ENCODE measurements at places on chromosomes 7 and 10.

DNA sequence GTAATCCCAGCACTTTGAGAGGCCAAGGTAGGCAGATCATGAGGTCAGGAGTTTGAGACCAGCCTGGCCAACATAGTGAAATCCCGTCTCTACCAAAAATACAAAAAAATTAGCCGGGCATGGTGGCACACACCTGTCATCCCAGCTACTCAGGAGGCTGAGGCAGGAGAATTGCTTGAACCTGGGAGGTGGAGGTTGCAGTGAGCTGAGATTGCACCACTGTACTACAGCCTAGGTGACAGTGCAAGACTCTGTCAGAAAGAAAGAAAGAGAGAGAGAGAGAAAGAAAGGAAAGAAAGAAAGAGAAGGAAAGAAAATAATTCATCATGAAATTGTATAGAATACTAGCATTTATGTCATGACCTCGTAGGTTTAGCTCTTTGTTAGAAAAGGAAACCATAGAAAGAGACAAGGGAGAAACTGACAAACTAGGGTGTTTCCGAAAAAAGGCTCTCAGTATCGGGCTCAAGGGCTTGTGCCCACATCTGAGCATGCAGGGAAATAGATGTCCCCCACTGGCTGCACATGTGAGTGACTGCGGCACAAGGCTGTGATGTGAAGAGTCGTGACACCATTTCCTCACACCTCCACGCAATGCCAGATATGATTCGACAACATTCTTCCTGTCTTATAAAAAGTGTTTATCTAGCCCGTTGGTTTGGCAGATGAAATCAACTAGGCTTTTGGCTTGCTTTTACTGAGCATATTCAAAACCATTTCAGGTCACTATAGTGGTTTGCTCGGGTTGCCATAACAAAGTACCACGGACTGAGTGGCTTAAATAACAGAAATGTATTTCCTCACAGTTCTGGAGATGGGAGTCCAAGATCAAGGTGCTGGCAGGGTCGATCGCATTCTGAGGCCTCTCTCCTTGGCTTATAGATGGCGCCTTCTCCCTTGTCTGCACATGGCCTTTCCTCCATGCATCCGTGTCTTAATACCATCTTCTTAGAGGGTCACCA lies 2.0 kb downstream of the SRGN start:
- DNase-seq = peak; percentile 39

DNA sequence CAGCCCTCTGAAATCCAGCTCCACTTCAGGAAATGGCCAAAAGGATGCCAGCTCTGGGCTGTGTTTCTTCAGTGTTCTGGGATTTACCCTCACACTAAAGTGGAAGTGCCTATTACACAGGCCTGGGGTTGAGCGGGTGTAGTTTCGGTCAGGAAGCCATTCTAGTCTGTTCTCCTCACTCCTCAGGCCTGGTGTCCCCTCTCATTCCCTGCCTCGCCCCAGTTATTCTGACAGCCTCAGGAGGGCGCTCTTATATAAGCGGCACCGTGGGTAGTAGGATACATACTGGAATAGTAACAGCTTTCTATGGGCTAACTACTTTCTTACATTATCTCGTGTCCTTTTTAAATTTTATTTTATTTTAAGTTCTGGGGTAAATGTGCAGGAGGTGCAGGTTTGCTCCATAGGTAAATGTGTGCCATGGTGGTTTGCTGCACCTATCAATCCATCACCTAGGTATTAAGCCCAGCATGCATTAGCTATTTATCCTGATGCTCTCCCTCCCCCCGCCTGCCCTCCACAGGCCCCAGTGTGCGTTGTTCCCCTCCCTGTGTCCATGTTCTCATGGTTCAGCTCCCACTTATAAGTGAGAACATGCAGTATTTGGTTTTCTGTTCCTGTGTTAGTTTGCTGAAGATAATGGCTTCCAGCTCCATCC lies 12.2 kb upstream of the LGI1 start:
- DNase-seq = no peak

DNA sequence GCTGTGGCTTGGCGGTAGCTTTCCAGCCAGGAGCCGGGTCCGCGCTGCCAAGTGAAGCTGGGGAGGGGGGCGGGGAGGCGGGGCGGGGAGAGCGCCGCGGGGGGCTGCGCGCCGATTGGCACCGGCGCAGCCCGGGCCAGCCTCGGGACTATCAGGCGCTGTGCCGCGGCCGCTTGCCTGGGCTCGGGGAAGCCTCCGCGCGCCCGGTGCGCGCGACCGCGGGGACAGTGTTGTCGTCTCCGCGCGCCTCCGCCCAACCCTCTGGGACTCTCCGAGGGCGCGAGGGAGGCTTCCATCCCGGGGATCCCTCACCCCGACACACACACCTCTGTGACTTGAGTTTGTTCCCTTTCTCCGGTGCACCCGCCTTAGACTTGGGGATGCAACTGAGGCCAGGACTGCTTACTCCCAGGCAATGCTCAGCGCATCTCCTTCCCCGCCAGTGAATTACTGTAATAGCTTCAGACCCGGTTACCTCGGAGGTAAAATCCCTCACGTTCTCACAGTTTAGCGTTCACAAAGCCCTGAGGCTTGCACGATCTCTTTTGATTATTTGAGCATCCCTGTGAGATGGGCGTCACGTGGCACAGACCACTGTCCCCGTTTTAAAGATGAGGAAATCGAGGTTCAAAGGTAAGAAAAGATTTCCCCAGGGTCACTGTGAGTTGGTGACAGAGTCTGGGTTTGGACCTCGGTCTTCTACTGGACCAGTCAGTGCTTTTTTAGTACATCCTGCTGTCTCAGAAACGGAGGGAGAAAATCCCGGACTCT lies at the start of gene NKX1-2:
Gene NKX1-2 (minus strand): TSS at position 24 of the 771 bp plus-strand sequence. CDS start 92 bp downstream, outside the sequence.
- no peak for DNase-seq

- no peak for DNase-seq
Measured at GRCh38 chr10:70807556-70807955, 8.2 kb upstream of the SGPL1 start.

DNA sequence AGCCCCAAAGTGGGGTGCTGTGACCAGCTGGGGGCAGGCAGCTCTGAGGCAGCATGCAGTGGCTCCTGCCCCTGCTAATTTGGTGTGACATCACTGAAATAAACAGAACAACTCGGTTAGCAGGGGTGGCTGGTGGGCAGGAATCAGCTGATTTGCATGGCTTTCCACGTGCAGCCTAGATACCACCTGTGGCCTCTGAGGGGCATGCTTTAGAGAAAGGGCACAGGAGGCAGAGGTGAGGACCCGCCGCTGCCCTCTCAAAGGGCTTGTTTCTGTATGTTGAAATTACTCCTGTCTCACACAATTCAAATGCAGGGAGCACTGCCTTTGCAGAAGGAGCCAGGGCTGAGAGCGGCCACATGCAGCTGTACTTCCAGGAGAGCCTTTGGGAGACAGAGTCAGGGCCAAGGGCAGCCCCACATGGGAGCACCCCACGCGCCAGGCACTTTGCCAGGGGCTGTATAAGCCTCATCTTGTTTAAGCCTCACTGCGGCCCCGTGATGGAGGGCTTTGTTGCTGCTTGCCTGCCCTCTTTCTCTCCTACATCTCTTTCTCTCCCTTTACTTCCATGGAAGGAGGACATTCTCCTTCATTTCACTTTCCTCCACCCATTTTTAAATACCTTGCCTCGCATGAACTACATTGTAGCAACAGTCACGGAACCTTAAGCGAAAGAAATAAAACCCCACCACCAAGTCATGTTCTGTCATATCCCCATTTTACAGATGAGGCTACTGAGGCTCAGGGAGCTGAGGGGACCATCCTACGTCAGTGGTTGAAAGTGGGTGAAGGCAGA lies 137.7 kb downstream of the ZMIZ1 start:
- DNase-seq = no peak

- no peak for DNase-seq
Measured at GRCh38 chr7:142450206-142450605, 192.3 kb upstream of the PRSS58 start.

GRCh38 chr7:25675789-25676474 lies 447.6 kb upstream of the NPVF start:
- no peak for DNase-seq

DNA sequence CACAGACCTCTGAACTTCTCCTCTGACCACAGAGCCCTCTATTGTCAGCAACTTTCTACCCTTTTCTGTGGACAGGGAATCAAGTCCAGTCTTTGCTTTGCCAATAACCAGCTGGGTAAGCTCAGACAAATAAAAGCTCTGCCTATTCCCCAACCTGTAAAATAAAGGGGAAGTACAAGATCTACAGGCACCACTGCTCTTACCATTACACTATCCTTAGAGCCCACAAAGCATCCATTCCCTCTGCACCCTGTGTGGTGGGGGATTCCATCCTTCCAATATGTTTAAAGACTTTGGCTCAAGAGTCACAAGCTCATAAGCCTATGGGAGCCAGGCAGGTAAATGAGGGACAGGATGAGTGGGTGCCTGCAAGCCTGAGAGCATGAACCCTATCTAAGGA lies 88.2 kb downstream of the PARD3 start:
- no peak for DNase-seq

DNA sequence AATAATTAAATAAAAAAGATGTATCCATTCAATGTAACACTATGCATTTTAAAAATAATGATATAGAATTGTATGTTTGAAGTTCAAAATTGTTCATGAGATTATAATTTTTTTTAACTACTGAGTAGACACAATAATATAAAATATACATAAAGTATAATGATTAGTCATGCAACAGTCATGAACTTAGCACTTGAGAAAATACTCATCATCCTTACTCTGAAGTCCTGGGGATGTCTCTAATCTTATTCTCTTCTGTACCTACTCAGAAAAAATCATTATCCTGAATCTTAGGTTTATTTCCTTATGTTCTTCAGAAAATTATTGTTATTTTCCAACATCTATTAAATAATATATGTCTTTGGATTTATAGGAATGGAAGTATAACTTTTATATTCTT lies 26.4 kb upstream of the IKZF1 start:
- DNase-seq = no peak

DNA sequence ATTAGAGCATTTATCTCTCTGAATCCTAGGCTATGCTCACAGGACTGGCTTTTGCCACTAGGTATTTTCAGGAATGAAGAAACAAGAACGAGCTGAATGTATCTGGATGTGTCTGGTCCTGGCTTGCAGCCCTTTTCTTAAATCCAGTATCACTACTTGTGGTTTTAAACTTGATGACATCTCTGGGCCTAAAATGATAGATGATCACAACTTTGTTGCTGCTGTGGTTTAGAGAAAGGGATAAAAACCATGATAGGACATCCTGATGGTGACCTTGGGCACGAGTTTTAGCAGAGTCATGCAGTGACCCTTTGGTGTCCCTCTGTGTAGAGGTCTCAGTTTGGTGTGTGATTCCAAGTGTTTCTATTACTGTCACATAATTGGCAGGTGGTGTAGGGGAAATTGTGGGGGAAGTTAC lies 31.7 kb upstream of the SEMA3C start:
- no peak for DNase-seq

GRCh38 chr7:31633894-31634494 lies 53.0 kb upstream of the PPP1R17 start:
- no peak for DNase-seq

DNA sequence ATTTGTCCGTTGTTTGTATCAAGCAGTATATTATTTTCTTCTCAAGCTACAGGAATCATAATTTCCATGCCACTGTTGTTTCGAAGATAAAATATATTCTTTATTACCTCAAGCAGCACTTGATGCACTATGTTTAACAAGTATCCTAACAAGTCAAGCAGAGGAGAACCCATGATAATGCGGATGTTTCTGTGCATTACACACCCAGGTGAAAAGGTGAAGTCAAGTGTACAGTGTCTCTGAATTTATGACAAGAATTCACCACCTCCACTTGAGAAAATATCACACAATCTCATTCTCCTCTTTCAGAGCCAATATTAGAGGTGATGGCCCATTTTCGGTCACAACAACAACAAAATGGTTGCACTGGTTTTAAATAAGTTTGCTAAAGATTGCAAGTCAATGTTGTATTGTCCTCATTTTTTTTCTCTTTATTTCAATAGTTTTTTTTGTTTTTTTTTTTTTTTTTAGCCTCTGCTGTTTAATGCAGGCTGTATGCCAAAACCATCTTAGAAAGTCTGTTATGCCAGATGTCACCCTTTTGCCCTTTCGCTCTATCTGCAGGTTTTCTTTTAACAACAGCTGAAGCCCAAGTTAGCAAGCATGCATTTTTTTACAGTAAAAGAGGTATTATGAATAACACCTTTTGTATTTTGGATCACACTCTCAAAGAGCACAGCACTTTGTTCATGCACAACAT lies 568.7 kb upstream of the LRRN3 start:
- DNase-seq = no peak

GRCh38 chr10:6833458-6834011 lies 253.5 kb upstream of the PRKCQ start:
- DNase-seq = no peak

GRCh38 chr7:141340991-141341390 lies 210.2 kb upstream of the AGK start:
- no peak for DNase-seq

DNA sequence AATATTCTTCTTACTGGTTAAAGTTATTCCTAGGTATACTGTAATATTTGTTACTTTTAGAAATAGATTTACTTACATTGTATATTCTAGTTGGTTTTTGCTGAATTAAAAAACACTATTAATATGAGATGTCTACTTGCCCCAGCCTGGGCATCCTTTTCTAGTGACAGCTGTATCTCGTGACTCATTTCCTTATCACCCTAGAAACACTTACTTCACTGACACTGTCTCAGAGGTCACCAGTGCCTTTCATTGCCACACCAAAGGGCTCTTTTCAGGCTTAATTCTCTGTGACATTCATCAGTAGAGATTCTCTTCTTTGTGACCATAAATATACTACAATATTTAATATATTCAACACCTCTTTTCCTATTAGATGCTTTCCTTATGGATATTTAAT lies 194.7 kb downstream of the GALNT17 start:
- DNase-seq = no peak

- no peak for DNase-seq
Measured at GRCh38 chr7:51601461-51601860, 284.9 kb upstream of the COBL start.

GRCh38 chr7:105365541-105366534 lies 22.9 kb downstream of the SRPK2 start:
- DNase-seq = no peak

GRCh38 chr10:21385536-21385935 lies 139.9 kb downstream of the SKIDA1 start:
- no peak for DNase-seq

GRCh38 chr7:38855867-38856266 lies 53.1 kb downstream of the VPS41 start:
- no peak for DNase-seq

DNA sequence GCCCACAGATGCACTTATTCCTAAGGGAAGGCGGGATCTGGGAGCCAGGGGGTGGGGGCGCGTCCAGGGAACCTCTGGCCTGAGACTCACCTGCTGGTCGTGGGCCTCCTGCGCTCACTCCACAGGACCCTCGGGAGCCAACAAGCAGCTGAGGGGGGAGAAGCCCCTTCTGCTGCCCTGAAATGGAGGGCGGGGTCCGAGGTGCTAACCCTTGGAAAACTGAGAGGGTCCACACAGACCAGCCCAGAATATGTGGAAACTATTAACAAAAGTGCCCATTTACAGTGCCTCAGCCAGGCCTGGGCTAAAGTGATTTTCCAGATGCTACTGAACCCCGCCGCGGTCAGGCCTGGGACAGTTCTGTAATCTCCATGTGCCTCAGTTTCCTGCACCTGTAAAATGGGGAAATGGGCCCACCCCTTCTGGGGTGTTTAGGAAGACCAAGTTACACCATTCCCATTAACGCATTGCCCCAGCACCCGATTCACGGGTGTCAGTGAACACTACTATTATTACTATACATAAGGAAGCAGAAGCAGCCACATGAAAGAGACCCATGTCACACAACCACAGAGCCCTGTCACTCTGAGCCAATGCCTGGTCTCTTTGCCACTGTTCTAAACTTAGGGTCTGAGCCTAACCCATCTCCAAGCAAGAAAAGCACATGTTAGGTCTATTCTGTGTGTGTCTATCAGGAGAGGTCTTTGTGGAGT lies 630 bp upstream of the VSTM4 start:
- DNase-seq = no peak

Data from stimulated activated CD4-positive, alpha-beta T cell treated with anti-CD3 and anti-CD28 coated beads, Interleukin-1b, Interleukin-23, amount 100 ng/mL, for 1 hour (primary cell).